WTC11 (cell line): ENCODE measurements at places on chromosomes 3 and 15.

- no peaks in the 10 kb centered on the region for H3K27me3 ChIP-seq
- no peak overlapping the region for H3K4me3 ChIP-seq
- H3K36me3 ChIP-seq, result no peaks in the 10 kb centered on the region; the same call in 1 of the 2 replicates
- peaks cover 15% of the 10 kb centered on the region for H3K4me1 ChIP-seq
These were observed 118.1 kb downstream of the CACNA1D start for GRCh38 chr3:53612508-53612907.

- no peak overlapping the region for H3K27ac ChIP-seq
- H3K4me3 ChIP-seq, result no peak overlapping the region
- H3K36me3 ChIP-seq, result peaks cover 7% of the 10 kb centered on the region
- peaks cover 6% of the 10 kb centered on the region for H3K4me1 ChIP-seq
These were observed 26.1 kb downstream of the GBE1 start for GRCh38 chr3:81735334-81735733.

DNA sequence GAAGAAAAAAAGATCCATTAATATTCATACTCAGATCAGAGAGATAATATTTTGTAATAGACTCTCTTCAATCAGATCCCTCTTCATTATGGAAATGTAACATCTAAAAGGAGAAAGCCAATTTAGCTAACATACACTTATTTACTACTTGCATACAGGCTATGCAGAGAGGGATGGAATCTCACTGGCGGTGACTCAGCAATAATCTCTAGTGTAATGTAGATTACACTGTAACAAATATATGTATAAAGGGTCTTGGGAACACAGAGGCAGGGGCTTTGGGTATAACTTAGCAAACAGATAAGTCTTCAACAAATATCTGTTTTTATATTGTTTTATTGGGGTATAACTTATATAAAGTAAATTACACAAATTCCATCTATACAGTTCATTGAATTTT, 69.6 kb downstream of the CGNL1 start:
- H3K27me3 ChIP-seq, result no peaks in the 10 kb centered on the region
- H3K4me3 ChIP-seq, result no peak overlapping the region
- H3K36me3 ChIP-seq, result peaks cover 56% of the 10 kb centered on the region
- H3K4me1 ChIP-seq, result peaks cover 27% of the 10 kb centered on the region
- H3K27ac ChIP-seq, result peak overlapping the region; percentile 86
- DNase-seq, result no peak

- H3K36me3 ChIP-seq, result peaks cover 26% of the 10 kb centered on the region
- peaks cover 30% of the 10 kb centered on the region for H3K4me1 ChIP-seq
- no peak for DNase-seq
These were observed 494 bp upstream of the NISCH start for GRCh38 chr3:52454938-52455282.

GRCh38 chr3:39548282-39548681, 80.8 kb downstream of the MOBP start:
- no peak for DNase-seq
- H3K36me3 ChIP-seq, result peaks cover 26% of the 10 kb centered on the region
- no peak overlapping the region for H3K4me3 ChIP-seq

DNA sequence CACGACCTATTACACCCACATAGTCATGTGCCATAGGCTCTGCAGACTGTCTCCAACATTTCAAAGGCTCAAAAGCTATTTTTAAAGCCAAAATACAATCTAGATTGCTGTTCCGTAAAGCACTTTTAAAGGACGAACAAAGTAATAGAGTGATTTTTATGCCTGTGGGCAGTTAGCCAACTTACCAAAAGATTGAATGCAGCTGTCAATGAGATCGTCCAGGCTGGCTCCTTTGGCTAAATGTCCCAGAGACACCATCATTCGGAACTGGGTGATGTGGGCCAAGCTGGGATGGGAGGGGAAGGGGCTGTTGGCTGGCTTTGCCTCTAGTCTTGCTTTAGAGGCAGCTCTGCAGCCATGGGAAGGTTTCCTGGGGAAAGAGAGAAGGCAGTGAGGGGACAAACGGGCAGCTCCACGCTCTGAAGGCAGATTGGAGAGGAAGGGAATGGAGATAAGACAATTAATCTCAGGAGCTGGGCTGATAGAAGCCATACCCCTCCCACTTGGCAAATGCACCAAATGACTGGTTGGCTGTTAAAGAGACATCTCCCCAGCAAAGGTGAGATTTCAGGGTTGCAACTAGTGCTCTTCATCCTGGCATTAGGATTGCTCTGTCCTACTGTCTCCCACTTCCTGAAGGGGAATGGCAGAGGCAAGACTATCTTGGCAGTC, 4.8 kb downstream of the RASGRP1 start:
- H3K36me3 ChIP-seq, result no peaks in the 10 kb centered on the region
- no peak overlapping the region for H3K27ac ChIP-seq
- H3K4me1 ChIP-seq, result peaks cover 23% of the 10 kb centered on the region
- no peak overlapping the region for H3K4me3 ChIP-seq

- H3K4me1 ChIP-seq, result peaks cover 12% of the 10 kb centered on the region
- no peak overlapping the region for H3K27ac ChIP-seq
These were observed 19.2 kb downstream of the TMEM212 start for GRCh38 chr3:171862392-171862791.

DNA sequence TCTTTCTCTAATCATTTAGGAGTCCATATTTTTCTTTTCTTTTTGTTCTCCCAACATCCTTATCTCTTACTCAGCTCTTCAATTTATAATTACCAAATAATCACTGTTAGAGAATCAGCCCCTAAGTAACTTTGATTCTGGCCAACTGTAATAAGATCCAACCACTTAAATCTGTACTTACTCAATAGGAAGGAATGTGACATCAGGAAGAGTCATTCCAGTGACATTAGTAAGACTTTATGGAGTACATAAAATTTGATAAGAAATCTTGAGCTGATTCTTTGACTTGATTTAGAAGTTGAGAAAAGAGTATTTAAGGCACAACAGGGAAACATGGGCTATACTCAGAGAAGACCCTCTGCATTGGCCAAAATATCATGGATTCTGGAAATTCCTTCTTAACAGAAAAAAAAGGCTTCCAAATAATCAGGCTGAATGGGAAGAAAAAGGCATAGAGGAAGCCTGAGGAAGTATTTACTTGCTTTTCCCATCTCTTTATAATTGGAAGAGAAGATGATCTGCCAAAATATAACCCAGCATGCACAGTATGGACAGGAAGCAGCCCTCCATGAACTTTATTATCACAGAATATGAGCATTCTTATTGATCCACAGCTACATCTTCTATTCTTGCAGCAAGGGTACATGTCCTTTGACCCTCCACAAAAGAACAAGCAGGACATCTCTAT, 289.7 kb upstream of the TPRG1 start:
- H3K4me1 ChIP-seq, result no peaks in the 10 kb centered on the region
- no peak overlapping the region for H3K27ac ChIP-seq
- H3K36me3 ChIP-seq, result no peaks in the 10 kb centered on the region
- H3K27me3 ChIP-seq, result no peaks in the 10 kb centered on the region
- no peak for DNase-seq

GRCh38 chr3:50525191-50525910, 21.9 kb upstream of the CACNA2D2 start:
- DNase-seq, result no peak
- H3K36me3 ChIP-seq, result no peaks in the 10 kb centered on the region
- H3K4me1 ChIP-seq, result peaks cover 48% of the 10 kb centered on the region
- H3K4me3 ChIP-seq, result no peak overlapping the region
- no peak overlapping the region for H3K27ac ChIP-seq

DNA sequence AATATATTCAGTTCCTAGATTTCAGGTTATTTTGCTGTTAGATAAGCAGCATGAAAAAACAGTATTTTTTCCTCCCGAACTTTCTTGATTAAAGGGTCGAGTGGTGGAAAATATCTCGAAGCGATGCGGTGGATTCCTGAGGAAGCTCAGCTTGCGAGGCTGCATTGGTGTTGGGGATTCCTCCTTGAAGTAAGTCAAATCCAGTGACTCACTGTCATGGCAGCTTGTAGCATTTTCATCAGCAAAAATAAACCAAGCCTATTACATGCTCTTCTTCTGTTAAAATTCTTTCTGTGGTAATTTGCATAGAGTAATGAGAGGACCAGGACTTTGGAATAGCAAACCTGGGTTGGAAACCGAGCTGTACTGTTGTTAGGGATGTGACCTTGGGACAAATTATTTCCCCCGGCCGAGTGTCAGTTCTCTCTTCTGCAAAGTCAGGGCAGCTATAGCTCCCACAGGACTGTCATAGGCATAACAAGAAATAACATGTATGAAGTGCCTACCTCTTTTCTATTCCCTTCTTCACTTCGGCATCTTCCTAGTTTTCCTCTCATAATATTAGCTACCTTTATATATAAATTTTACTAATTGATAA, 75.6 kb downstream of the UBP1 start:
- no peaks in the 10 kb centered on the region; the same call in 1 of the 2 replicates for H3K27me3 ChIP-seq
- peak overlapping the region; percentile 65; the same call in 1 of the 2 replicates for H3K27ac ChIP-seq
- DNase-seq, result no peak

GRCh38 chr15:63203451-63204090, 14.2 kb downstream of the RAB8B start:
- DNase-seq, result no peak
- peaks cover 29% of the 10 kb centered on the region for H3K4me1 ChIP-seq
- no peak overlapping the region for H3K4me3 ChIP-seq
- no peaks in the 10 kb centered on the region; the same call in 1 of the 2 replicates for H3K36me3 ChIP-seq
- H3K27ac ChIP-seq, result no peak overlapping the region
- no peaks in the 10 kb centered on the region for H3K27me3 ChIP-seq

DNA sequence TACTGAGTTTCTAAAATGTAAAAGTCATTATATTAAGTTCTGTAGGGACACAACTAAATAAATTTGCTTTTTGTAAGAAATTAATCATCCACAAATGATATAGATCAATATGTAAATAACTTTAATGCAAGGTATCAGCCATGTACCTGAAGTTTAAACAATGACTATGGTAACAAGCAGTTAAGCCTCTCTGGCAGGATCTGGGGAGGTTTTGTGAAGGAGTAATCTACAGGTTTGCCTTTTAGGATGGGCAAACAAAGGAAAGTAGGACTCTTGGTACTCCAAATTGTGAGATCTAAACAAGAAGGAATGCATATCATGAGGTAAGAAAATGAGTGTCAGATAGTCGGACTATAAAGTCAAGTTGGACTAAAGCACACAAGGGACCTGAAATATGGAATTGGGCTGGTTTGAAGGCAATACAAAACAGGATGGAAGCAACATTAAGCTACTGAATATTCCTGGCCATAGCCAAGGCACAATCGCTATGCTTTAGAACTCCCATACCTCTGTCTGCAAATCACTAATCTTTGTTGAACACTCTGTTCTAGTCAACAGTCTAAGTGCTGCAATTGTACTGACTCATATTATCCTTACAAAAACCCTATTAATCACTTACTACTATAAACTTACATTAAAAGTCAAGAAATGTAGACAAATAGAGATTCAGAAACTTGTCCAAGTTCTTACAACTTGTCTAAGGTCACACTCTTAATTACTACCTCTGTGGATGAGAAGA, 412.8 kb downstream of the DIPK2A start:
- peaks cover 15% of the 10 kb centered on the region for H3K4me1 ChIP-seq
- DNase-seq, result no peak
- H3K4me3 ChIP-seq, result no peak overlapping the region
- H3K27ac ChIP-seq, result peak overlapping the region; percentile 19
- no peaks in the 10 kb centered on the region for H3K27me3 ChIP-seq

DNA sequence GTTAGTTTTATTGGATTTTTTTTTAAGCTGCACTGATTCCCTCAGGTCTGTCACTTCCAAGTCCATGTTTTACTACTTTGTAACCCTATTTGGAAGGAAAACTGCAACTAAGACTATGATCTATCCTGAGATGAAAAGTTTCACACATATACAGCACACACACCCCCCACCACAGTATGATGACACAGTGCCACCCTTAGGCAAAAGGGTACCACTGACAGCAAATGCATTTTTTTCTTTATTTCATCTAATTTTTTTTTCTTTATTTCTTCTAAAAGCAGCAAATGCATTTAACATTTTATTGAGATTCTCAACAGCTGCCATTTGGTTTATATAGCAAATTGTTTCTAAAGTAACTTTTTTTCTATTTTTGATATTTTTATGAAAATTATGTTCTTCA, 21.2 kb downstream of the NGRN start:
- H3K4me1 ChIP-seq, result peaks cover 15% of the 10 kb centered on the region
- H3K27me3 ChIP-seq, result no peaks in the 10 kb centered on the region
- H3K36me3 ChIP-seq, result no peaks in the 10 kb centered on the region
- H3K4me3 ChIP-seq, result no peak overlapping the region
- no peak overlapping the region for H3K27ac ChIP-seq
- DNase-seq, result no peak

GRCh38 chr15:99683000-99683670, 50.1 kb downstream of the LYSMD4 start:
- no peak overlapping the region for H3K27ac ChIP-seq
- no peak for DNase-seq
- no peaks in the 10 kb centered on the region for H3K4me1 ChIP-seq
- H3K36me3 ChIP-seq, result peaks cover 59% of the 10 kb centered on the region
- no peak overlapping the region for H3K4me3 ChIP-seq

GRCh38 chr3:67655364-67656121, 1.1 kb upstream of the SUCLG2 start:
- no peak overlapping the region for H3K27ac ChIP-seq
- H3K27me3 ChIP-seq, result no peaks in the 10 kb centered on the region
- H3K4me3 ChIP-seq, result peak overlapping the region; percentile 64
- DNase-seq, result no peak
- peaks cover 10% of the 10 kb centered on the region; the same call in 1 of the 2 replicates for H3K36me3 ChIP-seq
- peaks cover 28% of the 10 kb centered on the region for H3K4me1 ChIP-seq

- no peaks in the 10 kb centered on the region for H3K36me3 ChIP-seq
- H3K27me3 ChIP-seq, result no peaks in the 10 kb centered on the region
- H3K4me3 ChIP-seq, result no peak overlapping the region
- peaks cover 2% of the 10 kb centered on the region; the same call in 1 of the 2 replicates for H3K4me1 ChIP-seq
These were observed 104.9 kb downstream of the TPRG1 start for GRCh38 chr3:189276444-189277219.

GRCh38 chr3:12656193-12656592, 7.7 kb downstream of the RAF1 start:
- H3K4me3 ChIP-seq, result no peak overlapping the region
- peaks cover 39% of the 10 kb centered on the region for H3K4me1 ChIP-seq
- peak overlapping the region; percentile 50 for H3K27ac ChIP-seq
- peaks cover 5% of the 10 kb centered on the region for H3K36me3 ChIP-seq

DNA sequence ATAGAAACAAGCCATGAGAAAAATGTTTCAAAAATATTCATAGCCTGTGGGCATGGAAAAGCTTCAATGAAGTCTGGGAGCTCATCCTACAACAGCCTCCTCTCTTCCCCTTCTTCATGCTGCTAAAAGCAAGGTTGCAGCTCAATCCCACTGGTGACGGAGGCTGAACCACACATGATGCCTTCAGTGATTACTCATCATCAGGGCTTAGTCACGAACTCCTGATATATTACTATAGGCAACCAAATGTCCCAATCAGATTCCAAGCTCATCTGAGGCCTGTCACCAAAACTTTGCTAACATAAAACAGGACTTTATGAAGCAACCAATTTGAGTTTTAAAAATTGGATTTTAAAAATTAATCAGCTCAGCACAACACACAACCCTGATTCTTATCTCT, 24.0 kb upstream of the SLC24A5 start:
- no peak overlapping the region for H3K27ac ChIP-seq
- H3K4me1 ChIP-seq, result no peaks in the 10 kb centered on the region
- H3K4me3 ChIP-seq, result no peak overlapping the region
- H3K36me3 ChIP-seq, result no peaks in the 10 kb centered on the region
- DNase-seq, result no peak
- no peaks in the 10 kb centered on the region for H3K27me3 ChIP-seq

- peaks cover under 1% of the 10 kb centered on the region; the same call in 1 of the 2 replicates for H3K4me1 ChIP-seq
- H3K36me3 ChIP-seq, result no peaks in the 10 kb centered on the region
- H3K27ac ChIP-seq, result no peak overlapping the region
- no peaks in the 10 kb centered on the region for H3K27me3 ChIP-seq
- H3K4me3 ChIP-seq, result no peak overlapping the region
These were observed 88.8 kb upstream of the ARHGEF3 start for GRCh38 chr3:56890448-56891091.
